ENCODE measurements at places on chromosomes 5 and 9.

GRCh38 chr9:90141723-90142122, 500.9 kb downstream of the DIRAS2 start:
- no peak for DNase-seq

GRCh38 chr5:60586307-60586901, 113.6 kb downstream of the DEPDC1B start:
- no peak for DNase-seq

DNA sequence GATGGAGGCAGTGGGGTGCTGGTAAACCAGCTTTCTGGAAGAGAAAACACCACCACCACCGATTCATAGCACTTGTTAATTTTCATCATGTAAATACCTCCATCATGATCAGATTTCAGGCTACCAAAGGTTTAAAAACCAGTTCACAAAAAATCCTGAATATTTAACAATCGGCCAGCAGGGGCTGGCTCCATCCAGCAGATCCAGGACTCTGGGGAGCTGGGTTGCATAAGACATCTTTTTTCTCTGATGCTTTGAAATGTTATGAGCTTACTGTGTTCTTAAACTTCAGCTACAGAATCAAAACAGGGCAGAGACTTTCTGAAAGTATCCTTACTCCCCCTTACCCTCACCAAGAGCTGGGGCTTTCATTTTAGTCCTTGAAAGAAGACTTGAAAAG, 14.6 kb upstream of the RNF183 start:
- no peak for DNase-seq

GRCh38 chr5:142873831-142874230, 103.7 kb downstream of the ARHGAP26 start:
- DNase-seq, result no peak
